Stimulated activated CD8-positive, alpha-beta memory T cell treated with anti-CD3 and anti-CD28 coated beads, Interleukin-4, amount 100 ng/mL, for 4 hours (primary cell): ENCODE measurements at places on chromosomes 11 and 22.
A peak's percentile ranks its signal among the peaks of the same experiment; 100 is the strongest.

GRCh38 chr11:98398508-98398907 lies 622.2 kb upstream of the CNTN5 start:
- no peak for DNase-seq

- DNase-seq, result no peak
Measured at GRCh38 chr11:62020661-62021060, 53.2 kb upstream of the FTH1 start.

GRCh38 chr11:110134110-110134509 lies 40.9 kb downstream of the ZC3H12C start:
- DNase-seq, result no peak

DNA sequence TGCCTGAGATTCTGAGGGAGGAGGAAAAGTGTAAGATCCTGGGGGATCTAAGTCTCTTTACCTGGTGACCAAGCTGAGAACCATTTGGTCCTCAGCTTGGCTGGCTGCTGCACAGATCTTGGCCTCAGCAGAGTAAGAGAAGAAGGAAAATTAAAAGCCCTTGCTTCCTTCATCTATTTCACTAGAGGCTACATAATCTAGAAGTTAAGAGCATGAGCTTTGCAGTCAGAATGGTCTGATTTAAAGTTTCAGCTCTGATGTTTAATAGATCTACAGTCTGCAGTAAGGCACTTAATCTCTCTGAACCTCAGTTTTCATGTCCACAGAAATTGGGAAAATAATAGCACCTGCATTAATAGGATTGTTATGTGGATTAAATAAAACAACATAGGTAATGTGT lies 3.1 kb upstream of the ZBTB16 start:
- no peak for DNase-seq

- DNase-seq, result peak; percentile 74
Measured at GRCh38 chr22:24156913-24157821, 24.1 kb upstream of the SUSD2 start.

DNA sequence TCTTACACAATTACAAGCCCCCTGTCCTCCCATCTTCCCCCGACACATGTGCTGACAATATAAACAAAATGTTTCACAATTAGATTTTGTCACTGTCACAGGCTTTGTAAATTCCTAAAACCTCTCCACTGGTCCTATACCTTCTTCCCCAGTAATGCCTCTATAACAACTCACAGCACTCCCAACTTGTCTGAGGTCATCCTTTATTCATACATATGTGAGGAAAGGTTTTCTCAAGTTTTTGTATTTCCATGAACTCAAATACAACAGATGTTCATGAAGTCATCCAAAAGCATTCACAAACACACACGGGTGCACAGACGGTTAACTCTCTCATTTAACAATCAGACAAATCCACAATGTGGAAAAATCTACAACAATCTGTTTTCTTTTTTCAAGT lies 1.9 kb downstream of the OR52H1 start:
- no peak for DNase-seq

DNA sequence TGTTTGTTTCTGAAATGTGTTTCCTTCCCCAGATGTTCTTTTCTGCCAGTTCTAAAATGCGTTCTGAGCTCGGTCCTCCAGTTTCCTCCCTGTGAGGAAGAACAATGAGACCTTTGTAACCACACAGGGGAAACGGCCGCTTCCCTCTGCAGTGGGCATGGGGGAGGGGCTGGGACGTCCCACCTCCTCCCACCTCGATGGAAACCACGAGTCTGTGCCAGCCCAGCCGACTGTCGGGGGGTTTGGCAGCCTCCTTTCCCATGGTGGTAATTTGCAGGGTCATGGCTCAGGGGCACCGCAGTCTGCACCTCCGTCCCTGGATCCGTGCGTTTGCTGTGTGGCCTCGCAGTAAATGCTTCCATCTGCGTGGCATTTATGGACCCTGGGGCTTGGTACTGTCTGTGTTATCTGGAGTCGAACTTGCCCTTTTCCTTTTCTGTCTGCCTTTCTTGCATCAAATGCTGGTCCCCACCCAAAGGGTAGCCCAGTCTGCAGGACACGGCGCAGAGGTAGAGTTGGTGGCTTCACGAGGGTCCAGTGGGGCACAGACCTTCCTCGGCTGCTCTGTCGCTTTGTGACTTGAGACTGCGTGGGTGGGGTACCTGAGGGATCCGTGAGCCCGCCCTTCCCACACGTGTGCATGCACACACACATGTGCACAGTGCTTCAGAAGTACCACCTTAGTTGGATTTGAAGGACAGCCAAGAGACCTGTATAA lies 16.1 kb downstream of the LRP5 start:
- DNase-seq, result no peak

DNA sequence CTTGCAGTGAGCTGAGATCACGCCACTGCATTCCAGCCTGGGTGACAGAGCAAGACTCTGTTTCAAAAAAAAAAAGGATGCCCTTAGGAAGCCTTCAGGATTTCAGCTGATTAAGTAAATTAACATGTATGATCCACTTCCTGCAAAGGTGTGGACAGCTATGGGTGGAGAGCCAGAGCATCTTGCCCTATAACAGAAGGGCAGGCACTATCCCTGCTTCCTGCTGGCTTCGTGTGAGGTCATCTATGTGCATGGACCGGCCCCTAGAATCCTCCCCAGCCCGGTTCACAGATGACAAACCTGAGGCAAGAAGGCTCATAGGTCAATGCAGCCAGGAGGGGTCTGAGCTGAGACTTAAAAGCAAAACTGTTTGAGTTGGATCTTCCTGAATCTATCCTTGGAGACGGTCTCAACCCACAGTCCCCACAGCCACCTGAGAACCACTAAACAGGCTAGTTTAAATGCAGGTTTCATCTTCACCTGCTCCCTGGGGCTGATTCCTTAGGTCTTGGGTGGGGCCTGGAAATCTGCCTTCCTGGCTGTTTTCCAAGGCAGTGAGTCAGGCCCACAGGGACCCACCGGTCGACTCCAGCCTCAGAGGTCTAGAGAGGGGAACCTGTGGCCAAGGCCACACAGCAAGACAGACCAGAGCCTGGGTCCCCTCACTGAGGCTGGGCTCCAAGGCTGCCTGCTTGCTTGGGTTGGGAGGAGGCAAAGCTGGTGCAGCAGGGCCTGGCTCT lies 55.2 kb upstream of the MPEG1 start:
- no peak for DNase-seq

GRCh38 chr22:48700566-48701295 lies 1126.9 kb downstream of the BRD1 start:
- DNase-seq, result no peak

GRCh38 chr11:9613118-9613829 lies 39.8 kb downstream of the WEE1 start:
- peak; percentile 73 for DNase-seq

DNA sequence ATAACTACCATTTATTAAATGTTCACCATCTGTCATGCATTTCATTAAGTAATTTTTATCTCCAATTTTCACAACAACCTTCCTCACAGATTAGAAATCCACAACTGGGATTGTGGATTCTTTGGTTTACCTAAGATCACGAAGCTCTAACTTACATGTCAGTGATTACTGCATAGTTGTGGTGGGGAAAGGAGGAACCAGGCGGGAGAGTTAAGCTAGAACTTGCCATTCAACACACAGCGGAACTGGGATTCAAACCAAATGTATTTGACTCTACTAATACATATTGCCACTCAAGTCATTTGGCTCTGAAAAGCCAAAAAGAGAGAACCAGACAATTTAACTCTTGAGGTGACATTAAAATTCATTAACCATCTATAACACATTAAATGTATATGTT lies 10.4 kb upstream of the LAYN start:
- no peak for DNase-seq
